Foreskin fibroblast (primary cell): ENCODE measurements at places on chromosomes 5 and 9.

GRCh38 chr9:135370411-135371375 is 108.9 kb upstream of the PPP1R26 start:
- no peak for DNase-seq

GRCh38 chr5:2738700-2739359 is 12.6 kb downstream of the IRX2 start:
- DNase-seq = no peak

GRCh38 chr9:35954942-35955546 is 2.9 kb downstream of the OR2S2 start:
- peak; percentile 88 for DNase-seq

GRCh38 chr5:180599590-180599914 is 8.3 kb upstream of the SCGB3A1 start:
- no peak for DNase-seq

DNA sequence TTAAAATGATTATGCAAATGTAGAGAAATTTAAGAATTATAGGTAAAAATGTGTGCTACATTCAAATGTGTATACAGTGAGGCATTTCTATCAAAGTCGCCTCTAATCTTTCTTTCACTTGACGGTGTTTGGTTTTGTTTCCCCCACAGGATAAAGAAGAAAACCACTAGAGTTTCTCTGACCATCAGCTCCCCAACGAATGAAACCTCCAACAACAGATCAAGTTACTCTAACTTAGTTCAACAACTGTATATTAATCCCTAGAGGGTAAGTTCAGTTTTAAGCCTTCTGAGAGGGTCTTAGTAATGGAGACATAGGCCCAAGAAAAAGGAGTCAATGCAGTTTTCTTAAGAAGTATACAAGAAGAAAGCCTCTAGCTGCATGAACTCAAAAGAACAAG is 11.5 kb upstream of the MYOT start:
- DNase-seq = no peak

GRCh38 chr5:170623576-170624181 is 119.9 kb downstream of the KCNIP1 start:
- peak; percentile 20 for DNase-seq

GRCh38 chr5:177445052-177445916 is 1.3 kb upstream of the PRR7 start:
- DNase-seq = no peak

DNA sequence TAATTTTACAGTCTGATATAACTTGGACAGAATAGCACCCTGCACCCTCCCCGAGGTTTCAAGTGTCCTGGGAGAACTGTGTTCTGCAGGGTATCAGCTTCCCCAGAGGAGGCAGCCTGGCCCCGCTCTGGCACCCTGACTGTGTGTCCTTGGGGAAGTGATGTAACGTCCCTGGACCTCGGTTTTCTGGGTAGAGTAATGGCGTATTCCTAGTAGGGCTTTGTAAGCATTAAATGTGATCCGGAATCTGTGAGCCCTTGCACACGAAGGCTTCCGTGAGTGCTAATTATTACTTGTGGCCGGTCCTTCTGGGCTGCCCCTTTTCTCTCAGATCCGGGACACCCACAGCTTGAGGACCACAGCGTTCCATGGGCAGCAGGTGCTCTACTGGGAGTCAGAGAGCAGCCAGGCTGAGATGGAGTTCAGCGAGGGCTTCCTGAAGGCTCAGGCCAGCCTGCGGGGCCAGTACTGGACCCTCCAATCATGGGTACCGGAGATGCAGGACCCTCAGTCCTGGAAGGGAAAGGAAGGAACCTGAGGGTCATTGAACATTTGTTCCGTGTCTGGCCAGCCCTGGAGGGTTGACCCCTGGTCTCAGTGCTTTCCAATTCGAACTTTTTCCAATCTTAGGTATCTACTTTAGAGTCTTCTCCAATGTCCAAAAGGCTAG is 1.0 kb upstream of the CACFD1 start:
- no peak for DNase-seq

DNA sequence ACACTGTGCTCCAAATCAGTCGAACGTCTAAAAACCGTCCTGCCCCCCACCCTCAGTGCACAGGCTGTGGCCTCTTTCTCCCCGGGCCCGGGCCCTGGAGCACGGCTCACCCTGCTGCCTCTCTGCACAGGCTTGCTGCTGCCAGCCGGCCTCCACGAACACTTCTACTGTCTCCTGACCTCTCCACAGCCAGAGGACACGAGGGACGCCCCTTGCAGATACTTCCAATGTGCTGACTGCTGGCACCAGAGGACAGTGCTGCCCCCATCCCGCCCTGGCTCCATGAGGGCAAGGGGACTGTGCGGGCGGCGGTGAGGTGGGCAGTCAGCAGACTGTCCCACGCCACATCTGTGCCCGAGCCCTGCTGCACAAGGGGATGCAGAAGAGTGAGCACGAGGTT is 174.8 kb downstream of the COL23A1 start:
- no peak for DNase-seq

DNA sequence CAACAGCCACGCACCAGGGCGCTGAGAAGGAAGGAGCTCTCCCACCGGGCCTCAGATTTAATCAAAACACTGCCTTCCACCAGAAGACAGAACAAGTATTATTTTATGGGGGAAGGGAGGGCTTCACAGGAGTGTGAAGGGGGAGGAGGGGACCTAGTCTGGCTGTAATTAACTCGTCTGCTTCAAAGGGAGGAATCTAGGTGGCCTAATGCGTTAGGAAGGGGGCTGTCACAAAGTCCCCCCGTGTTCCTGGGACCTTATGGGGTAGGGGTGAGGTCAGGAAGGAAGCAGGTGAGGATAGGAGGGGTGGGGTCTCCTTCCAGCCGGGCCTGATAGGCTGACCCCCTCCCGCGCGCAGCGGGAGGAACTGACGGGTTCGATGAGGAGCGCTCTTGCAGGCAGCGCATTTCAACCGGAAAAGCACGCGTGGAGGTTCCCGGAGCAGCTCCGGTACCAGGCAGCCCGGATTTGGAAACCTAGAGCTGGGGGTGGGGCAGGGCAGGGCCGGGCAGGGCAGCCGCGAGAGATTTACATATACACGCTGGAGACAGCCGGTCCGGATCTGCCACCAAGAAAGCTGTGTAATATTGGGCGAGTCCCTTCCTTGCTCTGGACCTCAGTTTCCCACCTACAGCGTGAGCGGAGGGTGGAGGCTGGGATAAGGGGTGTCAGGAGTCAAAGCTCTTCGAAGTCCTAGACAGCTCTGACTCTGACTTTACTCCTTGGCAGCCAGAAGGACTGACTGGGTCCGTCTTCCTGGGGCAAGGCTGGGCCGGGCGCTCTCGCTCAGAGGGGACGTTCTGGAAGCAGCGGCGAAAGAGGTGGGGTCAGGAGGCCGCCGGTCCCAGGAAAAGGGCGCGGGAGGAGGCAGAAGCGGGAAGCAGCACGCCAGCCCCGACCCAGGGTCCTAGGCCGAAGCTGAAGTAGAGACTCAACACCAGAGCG is 1.8 kb downstream of the SHB start:
- peak; percentile 73 for DNase-seq

- DNase-seq = no peak
Measured at GRCh38 chr5:42989190-42989589, 50.9 kb downstream of the ANXA2R start.

DNA sequence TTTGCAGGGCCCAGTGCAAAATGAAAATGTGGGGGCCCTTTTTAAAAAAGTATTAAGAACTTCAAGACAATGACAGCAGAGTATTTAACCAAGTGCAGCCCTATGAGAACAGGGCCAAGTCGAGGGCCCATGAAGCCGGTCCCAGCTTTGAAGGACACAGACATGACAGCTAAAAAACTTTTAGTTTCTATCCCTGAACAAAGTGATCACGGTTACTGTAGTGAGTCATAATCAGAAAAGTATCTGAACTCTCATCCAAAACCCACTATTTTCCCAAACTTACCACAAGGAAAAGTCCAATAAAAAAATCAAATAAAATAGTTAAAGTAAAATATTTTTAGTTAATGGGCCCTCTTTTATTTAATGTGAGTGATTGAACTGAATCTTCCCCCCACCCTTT is 126.0 kb downstream of the MEF2C start:
- DNase-seq = no peak

DNA sequence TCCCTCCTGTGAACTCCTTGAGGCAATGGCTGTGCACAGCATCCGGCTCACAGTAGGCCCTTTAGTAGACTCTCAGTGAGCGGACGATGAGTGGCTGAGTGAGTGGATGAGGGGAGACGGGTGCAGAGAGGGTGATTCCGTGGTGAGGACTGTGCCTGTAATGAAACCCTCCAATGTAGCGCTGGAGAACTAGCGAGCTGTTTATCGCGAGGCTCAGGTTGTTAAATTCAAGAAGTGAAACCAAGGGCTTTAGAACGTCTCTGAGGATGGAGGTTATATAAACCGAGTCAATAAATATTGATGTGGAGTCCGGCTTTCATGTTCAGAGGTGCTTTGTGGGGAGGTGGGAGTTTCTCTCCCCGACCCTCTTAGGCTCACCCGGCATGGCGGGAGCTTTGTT is 53.2 kb downstream of the NSG2 start:
- DNase-seq = no peak

GRCh38 chr5:132854301-132854700 is 12.0 kb downstream of the GDF9 start:
- DNase-seq = no peak

DNA sequence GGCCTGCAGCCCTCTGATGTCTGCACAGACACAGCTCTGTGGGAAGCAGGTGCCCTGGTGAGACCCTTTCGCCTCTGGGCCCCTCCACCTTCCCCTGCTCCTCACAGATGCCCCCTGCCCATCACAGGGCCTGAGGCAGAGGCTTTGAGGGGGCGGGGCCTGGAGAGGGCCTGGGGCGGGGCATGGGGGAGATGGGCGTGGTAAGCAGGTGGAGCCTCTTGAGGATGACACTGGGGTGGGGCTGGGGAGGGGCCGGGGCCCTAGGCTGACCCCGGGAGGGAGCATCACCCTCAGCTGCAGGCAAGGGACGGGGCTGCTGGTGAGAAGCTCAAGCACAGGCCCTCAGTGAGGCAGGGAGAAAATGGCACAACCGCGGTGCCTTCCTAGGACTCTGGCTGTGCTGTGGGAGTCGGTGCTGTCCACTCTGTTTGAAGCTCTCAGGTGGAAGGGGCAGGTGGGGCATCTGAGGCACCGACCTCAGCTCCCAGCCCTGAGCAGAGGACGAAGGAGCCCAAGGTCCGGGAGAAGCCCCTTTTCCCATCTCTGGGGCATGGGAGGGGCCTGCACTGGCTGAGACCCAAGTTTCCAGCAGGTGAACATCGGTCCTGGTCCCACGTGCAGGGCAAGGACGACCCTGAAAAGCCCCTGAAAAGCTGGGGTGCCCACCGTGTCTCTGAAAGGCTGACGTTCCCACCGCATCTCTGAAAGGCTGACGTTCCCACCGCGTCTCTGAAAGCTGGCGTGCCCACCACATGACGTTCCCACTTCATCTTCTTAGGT is 17.5 kb upstream of the SLC9A3 start:
- DNase-seq = no peak
